Esophagus mucosa (tissue), 1 donor: ENCODE measurements at places on chromosomes 13 and 19. TPM values are rescaled to one million over a fixed set of nuclear protein-coding genes. Genes with fewer than 3 reads are reported as not detected.

The CEACAM20 gene
- not detected for total RNA-seq

The ZNF563 gene
- total RNA-seq, result 1.7 TPM

The ENOX1 gene
- 0.12 TPM for total RNA-seq

The DENND1C gene
- total RNA-seq, result 1.3 TPM

The NCAN gene
- total RNA-seq, result not detected

The MCOLN1 gene
- total RNA-seq, result 9.2 TPM

The STK24 gene
- total RNA-seq, result 139 TPM
